ENCODE measurements at places on chromosomes 2 and 18.

DNA sequence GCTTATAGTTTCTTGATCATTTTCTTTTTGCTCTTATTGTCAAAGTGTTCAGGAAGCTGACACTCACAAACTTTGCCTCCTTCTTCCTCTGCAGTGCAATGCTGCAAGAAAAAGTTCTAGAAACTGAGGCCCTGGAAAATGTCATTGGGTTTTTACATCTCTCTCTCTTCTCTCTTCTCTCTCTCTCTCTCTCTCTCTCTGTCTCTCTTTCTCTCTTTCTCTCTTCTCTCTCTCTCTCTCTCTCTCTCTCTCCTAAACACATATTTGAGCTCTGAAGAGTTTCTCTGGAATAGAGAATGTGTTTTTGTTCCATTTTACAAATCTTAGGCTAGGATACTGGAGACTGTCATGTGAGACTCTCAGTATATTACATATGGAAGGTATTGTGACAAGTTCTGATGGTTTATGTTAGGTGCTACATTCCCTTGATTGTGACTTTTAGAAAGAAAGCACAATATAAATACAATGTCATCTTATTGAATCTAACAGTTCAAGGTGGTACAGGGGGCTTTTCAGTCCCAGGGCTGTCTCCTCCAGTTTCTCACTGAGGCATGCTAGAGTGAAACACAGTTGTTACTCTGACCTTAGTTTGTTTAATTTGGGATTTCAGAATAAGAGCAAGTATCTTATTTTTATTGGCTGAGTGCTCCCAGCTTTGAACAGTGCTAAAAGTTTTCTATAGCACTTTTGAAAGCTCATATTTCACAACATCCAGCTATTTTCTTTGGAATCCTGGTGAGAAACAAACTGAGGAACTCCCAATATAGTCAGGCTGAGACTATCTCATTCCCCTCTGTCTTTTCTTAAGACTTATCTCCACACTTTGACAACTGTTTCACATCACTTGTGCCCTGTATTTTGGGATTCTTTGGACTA, 41.4 kb upstream of the EHBP1 start:
- DNase-seq = no peak

DNA sequence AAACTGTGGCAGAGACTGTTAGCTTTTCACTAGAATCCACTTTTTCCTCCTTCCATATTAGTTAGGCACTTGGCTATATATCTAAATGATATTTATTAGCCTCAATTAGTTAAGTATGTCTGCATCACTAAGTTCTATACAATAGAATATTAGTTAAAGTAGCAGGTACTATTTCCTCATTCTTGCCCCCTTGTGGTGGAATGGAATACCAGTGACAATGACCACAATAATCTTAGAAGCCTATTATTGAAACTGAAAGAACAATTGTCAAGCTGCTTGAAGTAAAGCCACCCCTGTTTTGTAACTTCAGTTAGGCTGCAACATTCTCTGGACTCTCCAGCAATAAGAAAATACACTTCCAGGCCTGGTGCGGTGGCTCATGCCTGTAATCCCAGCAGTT, 476.3 kb upstream of the VWC2L start:
- peak; percentile 63 for DNase-seq

- DNase-seq = no peak
These were observed 136.4 kb downstream of the SCG2 start for GRCh38 chr2:223465793-223466192.

DNA sequence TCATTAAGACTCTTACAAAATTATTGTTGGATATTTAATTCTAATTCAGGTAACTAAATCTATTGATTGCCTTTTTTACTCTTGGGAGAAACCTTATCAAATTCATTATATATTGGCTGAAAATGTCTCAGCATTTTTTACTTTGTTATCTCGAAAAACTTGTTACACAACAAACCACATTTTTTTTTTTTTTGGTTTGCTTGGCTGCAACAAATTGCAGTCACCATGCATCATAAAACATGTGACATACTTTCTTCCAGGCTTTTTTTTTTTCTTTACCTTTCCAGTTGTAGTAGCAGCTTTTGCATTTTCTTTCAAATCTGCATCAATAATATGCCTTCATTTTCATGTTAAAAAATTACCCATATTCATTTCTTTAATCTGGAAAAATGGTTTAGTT, 186.7 kb downstream of the TDRD15 start:
- no peak for DNase-seq

DNA sequence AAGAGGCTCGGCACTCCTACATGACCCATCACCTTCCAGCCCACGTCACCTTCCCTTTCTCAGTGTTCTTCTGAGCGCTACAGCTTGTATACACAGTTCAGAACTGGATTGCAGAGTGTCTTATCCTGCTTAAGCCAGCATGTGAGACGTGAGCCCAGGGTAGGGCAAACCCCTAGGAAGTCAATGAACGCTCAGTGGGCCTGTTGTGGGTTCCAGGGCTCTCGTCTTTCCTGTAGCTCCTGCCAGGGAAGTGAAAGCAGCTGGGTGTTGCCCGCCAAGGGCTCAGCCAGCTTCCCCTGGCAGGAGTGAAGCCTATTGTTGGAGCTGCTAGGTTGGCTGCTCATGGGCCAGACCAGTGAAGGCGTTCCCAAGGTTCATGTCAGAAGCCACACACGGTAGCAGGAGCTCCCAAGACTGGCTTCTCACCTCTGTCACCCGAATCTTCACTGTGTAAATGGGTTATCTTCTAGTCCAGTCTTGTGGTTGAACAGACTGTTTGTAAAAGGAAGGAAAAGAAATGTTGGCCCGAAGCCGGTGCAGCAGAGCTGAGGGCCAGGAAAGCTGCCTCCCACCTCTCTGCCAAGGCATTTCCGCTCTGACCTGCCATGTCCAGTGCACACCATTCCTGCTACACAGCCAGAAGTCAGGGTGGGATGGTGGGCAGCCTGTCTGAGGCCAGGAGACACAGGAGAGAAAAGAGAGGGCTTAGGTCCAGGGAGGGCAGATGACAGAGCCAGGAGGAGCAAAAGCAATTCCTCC, 69.6 kb upstream of the RMDN2 start:
- no peak for DNase-seq

GRCh38 chr18:40607542-40608148, 1347.4 kb upstream of the PIK3C3 start:
- no peak for DNase-seq

GRCh38 chr18:59057969-59058368, 81.7 kb upstream of the SEC11C start:
- DNase-seq = no peak

- no peak for DNase-seq
These were observed 216.0 kb upstream of the HAAO start for GRCh38 chr2:43008388-43008787.

DNA sequence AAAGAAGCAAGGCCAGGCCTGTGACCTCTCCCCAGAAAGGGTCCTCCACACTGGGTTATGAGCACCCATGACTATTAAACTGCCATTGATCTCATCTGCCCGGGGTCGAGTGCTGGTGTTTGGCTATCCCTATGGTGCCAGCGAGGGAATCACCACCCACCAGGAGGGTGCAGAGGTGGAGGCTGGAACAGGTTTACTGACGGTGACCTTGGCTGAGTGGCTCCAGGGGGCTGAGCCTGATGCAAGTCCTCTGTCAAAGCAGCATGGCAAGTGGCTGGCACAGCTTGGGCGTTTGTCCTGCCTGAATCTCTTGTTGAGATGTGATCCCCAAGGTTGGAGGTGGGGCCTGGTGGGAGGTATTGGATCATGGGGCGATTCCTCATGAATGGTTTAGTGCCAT, 196.4 kb upstream of the HDAC4 start:
- DNase-seq = no peak

GRCh38 chr2:124763611-124764010, 738.5 kb downstream of the CNTNAP5 start:
- DNase-seq = no peak

GRCh38 chr2:97704989-97705388, 8.4 kb upstream of the ZAP70 start:
- DNase-seq = no peak

DNA sequence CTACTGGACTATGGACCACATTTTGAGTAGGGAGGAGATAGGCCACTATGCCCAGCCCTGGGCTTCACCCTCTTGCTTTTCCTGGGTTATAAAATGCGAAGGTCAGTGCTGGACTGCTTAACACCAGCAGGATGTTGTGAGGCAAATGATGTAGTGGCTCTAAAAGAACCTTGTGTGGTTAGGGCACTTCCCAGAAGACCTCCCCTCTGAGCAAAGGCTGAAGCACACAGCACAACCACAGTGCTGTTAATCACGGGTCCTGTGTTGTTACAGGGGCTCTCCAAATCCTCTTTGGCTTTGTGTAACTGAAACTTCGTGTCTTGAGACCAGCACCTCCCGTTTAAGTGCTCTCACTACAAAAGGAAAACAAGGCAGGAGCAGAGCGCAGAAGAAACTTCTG, 166.9 kb downstream of the KLHL29 start:
- DNase-seq = no peak

GRCh38 chr2:181958726-181959125, 26.9 kb upstream of the PPP1R1C start:
- DNase-seq = no peak

DNA sequence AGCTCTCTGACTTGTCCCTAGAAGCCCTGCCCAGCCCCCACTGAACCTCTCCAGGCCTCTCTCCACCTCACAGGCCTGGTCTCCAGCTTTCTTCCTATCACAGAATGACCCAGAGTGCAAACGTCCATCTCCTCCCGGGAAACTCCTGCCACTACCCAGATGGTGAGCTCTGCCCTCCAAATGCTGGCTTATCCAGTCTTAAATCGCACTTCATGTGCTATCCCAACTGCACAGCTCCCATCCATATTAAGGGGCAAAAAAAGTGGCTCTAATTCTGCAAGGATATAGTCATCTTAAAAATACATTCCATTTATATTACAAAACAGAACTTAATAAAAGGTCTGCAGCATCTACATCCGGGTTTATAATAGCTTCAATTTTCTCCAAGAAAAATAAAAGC, 70.8 kb upstream of the CDC42EP3 start:
- DNase-seq = no peak

- DNase-seq = no peak
These were observed at the start of gene SERPINB10 for GRCh38 chr18:63907664-63908063. SERPINB10 (plus strand) TSS chr18:63907958; CDS start chr18:63915511, 7,553 bp downstream.

DNA sequence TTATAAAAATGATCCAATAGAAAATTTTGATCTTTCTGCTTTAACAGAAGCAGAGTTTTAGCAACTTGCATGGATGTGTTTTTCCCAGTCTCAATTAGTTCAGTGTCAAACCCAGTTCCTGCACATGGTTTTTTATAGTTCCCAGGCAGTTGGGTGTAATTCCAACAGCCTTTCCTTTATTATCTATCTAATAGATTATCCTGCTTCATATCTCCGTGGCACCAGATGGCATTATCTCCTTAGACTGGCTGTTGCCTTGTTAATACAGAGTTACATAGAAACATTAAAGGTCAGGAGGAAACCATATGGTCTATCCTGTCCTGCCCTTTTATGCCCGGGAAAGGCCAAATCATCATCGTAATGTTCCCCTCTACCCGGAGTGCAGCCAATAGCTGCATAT, 400.9 kb upstream of the SMIM21 start:
- no peak for DNase-seq

GRCh38 chr2:219969508-219969907, 342.1 kb downstream of the SLC4A3 start:
- DNase-seq = no peak

DNA sequence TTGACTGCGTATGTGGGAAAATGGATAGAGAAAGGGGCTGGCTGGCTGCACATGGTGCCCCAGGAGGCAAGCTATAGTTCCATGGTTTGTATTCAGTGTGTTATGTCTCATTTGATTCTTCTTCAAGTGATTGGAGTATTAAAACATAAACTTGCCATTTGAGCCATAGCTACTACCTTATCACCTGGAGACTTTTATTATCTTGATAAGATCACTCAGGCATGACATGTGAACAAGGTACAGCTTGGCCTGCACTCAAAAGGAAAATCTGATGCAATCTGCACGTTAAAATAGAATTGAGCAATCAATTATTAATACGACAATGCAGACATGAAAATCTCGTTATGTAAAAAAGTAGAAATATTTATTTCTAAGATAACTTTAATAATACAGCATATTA, 116.9 kb downstream of the RND3 start:
- DNase-seq = no peak

DNA sequence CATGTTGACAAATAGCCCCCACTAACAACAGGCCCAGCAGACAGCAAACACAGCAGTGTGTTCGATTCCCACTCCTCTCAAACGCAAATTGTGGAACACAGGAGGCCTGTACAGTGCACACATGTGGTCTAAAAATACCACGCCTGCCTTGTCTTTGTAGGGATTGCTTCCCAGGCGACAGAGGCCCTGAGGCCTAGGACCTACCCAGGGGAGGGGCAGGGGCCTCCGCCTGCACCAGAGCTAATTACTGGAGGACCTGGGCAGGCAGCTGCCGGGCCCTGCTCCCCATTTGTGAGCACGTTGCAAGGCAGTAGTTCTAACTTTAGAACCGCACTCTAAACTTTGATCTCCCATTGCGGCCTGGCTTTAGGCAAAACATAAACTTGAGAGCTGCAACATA, 316.0 kb downstream of the TXNL1 start:
- DNase-seq = no peak

DNA sequence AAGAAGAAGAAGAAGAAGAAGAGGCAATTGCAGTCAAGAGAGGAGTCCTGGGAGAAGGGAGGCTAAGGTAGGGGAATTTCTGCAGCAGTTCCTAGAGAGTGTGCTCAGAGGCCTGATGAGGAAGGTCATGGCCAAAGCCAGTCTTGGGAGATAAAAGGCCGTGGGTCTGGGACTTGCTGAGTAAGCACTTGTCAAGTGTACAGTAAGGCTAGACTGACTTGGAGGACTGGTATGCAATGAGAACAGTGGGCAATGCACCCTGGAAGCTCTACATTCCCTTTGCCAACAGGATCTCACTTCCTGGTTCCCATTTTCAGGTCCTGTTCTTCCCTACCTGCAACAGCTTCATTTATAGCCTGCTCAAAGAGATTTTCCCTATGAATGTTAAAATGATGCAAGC, 28.6 kb upstream of the CYP26B1 start:
- DNase-seq = no peak

All from RPMI8226 (cell line).